ENCODE measurements at places on chromosomes 3 and 15.

DNA sequence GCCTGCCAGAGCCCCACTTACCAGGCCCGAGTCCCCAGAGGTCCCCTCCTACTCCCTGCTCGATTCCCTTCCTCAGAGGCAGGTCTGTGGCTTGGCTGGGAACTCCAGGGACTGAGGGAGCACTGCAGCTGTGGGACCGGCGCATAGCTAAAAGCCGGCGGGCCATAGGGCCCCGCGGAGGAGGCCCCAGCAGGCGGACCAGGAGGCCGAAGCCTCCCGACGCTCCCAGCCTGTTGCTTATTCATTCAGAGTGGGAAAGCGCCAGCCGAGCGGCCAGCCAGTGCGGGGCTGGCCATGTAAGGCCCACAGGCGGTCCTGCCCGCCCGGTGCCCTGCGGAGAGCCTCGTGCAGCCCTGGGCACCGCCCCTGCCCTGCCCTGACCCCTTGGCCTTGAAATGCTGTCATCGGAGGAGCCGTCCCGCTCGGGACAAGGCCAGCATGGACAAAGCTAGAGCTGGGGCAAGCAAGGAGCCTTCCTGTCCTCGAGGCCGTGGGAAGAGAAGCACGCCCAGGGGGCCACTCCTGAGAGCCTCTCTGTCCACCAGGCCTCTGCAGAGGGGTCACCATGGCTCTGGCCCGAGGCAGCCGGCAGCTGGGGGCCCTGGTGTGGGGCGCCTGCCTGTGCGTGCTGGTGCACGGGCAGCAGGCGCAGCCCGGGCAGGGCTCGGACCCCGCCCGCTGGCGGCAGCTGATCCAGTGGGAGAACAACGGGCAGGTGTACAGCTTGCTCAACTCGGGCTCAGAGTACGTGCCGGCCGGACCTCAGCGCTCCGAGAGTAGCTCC, at the start of gene LOXL1:
TSS of gene LOXL1 (plus strand) at position 244 of the 784 bp plus-strand sequence. CDS start at position 566, 322 bp downstream.
- DNase-seq = peak; percentile 83

GRCh38 chr15:68158046-68158628, 47.0 kb downstream of the CALML4 start:
- DNase-seq = no peak

GRCh38 chr3:120908030-120908794, at the start of gene STXBP5L:
TSS of gene STXBP5L (plus strand) at chr3:120908205. CDS start at chr3:120909579, 1,374 bp downstream.
- peak; percentile 81 for DNase-seq

DNA sequence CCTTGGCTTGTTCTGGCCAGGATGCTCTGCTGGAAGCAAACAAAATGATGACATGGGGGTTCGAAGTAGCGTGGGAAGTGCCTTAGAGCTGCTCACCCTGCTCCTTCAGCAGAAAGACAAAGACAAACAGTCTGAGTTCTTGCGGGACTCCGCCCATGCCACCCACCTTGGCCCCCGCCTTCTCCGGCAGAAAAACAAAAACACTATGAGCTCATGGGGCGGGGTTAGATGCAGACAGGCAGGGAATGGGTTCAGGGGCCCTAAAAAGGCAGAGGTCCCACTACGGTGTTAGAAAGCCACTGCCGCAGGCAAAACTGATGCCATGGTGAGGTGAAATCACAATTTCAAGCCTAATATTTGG, 9.7 kb upstream of the NCKIPSD start:
- peak; percentile 80 for DNase-seq

DNA sequence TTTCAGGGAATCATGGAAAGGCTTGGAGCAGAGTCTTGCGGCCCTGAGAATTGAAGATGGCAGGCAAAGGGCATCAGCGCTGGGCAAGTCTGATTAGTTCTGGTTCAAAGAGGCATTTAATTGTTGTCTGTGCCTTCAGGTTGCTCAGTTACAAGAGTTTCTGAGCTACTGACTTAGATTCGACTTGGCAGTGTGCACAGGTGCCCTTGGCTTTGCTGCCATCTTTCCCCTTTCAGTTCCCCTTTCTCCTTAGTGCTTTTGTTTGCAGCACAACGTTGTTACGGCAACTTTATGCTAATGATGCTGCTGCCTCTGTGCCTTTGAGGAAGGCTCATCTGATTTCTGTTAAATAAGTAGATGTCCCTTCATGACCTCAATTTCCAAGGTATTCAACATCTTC, 12.5 kb downstream of the P2RY14 start:
- DNase-seq = no peak

DNA sequence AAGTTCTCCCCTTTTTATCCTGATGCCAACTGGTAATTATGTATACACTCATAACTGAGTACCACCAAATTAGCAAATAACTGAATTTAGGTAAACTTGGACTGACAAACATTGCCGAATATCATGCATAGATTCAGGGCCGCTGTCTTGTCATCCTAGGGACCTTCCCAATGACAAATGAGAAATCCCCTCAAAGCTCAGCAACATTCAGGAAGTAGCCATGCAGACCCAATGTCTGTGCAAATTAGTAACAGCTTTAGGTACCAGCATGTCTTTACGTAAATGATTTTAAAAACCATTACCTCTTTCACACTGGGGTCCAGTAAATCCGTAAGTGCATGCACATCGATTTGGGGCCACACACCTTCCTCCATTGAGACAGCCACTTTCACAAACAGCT, 49.5 kb downstream of the FBN1 start:
- no peak for DNase-seq

DNA sequence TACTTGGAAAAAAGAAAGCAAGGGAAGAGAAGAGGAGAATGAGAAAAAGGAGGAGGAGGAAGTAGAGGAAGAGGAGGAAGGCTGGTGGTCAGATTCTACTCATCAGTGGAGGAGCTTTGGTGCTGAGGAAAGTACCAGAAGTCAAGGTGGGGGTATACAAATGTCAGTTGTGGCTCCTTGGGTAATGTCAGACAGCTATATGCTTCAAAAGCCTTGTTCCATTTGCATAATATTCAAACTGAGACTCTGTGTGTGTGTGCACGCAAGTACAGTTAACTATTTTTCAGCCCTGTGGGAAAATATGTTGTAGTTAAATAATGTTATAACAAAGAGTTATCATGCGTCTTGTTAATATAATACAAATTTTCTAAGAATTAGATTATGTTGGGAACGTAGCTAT, 609.7 kb downstream of the PDCD6IP start:
- DNase-seq = no peak

DNA sequence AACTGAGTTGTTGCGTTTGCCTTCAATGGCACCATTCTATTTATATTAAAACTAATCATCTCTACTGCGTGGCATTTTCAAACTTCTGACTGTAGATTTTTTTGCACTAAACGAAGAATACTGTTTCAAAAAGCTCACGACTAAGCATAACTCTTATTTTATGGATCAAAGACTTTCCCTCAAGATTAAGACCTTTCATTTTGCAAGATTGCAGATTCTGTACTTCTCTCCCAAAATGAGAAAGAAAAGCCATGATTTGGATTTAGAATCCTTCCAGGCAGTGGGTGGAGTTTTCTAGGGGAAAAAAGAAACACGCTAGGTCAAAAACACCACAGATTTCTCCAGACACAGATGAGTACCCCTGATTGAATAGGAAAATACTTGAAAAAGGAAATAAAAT, 617.2 kb upstream of the NR2F2 start:
- no peak for DNase-seq

GRCh38 chr3:174532776-174533175, 326.4 kb upstream of the NAALADL2 start:
- DNase-seq = no peak

DNA sequence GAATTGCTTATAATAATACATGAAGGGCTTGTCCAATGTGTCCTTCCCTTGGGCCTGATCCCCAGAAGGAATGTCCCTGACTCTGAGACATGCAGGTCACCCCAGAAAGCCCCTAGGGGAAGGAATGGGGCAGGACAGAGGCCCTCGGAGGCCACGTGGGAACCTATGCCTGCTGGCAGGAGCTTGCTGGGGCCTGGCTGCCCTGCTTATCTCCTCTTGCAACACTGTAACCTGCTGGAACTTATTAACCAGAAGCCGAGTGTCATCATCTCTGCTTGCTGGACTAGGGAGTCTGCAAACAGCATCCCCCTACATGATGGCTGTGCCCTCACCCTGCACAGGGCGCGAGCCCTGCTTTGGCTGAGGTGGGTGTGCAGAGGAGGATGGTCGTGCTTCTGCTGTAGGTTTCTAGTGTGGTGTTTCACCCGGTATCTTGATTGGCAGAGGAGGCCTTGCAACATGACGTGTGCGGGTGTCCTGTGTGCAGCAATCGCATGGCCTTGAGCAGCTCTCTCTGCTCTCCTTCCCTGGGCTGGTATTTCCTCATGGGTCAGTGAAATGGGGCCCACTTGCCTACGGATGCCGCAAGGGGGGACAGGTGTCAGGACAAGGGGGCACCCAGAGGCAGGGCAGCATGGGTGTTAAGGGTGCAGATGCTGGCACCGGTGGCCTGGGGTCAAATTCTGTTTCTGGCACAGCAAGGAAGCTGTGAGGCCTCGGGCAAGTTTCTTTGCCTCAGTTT, 5.0 kb downstream of the CHST13 start:
- peak; percentile 10 for DNase-seq

DNA sequence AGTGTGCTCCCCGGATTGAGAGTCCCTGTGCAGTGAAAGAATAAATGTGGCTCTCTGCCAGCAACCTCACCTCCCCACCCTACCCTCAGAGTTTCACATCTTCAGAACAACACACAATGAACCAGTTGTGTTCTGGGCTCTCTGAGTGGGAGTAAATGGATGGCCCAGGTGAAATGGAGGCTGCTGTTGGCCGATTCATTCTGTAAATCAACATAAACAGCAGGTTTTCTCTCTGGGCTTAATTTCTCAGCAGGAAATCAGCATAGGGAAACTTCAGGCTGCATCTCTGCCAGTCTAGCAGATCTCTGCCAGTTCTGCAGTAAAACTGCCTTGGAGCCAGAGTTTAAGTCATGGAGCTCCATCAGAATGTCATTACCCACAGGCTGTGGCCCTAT, 54.6 kb upstream of the FURIN start:
- DNase-seq = no peak

DNA sequence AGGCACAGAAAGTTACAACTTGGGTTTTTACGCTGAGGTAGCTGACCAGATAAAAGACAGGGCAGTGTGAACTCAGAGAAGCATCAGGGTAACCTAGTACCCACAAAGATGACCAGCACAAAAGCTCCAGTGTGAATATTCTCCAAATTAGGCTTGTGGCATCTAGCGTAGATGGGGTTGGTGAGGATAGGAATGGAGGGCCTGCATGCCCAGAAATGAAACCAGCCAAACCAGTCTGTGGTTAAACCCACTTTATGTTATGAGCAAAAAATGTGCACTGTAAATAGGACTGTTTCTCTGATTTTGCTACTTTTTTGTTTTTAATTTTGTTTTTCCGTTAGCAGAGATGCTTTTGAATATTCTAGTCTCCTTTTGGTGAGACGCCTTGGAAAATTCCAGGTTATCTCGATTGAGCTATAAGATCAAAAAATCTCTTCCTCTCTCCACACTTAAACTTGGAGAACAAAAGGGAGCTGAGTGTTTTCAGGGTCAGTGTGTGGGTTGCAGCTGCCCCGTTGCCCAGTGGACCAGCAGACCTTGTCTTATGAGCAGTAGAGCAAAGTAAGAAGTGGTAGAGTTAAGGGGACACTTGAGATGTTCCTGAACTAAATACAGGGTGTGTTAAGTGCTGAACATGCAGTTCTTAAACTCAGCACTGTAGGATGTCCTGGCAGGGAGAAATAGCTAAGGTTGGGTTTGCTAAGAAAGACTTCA, 132.9 kb downstream of the C3orf38 start:
- no peak for DNase-seq

DNA sequence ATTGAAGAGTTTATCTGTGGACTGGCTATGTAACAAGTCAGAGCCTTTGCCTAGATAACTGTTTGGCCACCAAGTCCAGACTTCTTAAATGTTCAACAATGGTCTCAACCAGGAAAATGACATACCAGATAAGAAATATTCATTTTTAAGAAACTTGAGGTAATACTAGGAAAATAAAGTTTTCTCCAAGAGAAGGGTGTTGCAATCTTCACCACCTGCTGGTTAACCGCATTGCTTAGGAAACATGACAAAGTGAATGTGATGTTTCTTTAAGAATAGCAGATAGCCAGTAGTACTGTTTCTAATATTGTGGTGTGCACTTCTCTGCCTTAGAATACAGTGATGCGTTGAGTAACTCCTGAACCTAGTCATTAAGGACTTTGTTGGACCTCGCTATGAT, 321.5 kb upstream of the CADM2 start:
- DNase-seq = no peak

GRCh38 chr3:156865732-156866131, 39.6 kb downstream of the LEKR1 start:
- DNase-seq = no peak

GRCh38 chr3:134463676-134464063, 22.1 kb downstream of the ANAPC13 start:
- DNase-seq = no peak

GRCh38 chr15:85142312-85142711, 160.7 kb downstream of the PDE8A start:
- peak; percentile 66 for DNase-seq

DNA sequence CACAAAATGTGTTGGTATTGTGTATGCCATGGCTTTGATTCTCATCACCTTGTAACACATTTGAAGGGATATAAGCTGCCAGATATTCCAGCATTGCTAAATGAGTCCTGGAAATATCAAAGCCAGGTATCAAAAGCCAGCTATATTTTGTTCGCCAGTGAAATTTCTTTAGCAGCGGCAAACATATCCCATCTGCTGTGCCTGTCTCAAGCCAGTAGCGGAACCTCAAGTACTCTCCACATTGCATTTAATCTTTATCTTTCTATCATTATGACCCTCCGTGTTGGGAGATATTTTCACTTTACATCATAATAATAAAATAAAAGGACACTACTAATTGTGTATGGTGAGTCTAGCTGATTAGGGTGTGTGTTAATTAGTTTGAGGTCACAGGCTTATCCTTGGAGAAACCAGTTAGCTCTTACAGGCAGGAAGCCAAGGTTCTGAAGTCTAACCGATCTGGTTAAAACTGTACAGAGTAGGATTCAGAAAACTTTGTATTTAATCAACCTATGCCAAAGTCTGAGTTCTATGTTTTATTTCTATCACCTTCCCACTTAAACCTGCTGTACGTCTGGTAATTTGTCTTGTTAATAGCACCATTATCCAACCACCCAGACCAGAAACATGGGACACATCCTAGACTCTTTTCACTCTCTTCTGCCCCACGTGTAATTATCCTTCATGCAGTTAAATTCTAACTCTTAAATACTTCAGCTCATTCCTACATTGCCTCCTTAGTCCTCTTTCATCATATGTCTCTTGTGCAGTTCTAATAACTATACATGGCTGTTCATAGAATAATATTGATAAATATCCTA, 14.5 kb downstream of the TIPARP start:
- no peak for DNase-seq

- DNase-seq = no peak
Measured at GRCh38 chr3:72396899-72397298, 451.3 kb downstream of the SHQ1 start.

DNA sequence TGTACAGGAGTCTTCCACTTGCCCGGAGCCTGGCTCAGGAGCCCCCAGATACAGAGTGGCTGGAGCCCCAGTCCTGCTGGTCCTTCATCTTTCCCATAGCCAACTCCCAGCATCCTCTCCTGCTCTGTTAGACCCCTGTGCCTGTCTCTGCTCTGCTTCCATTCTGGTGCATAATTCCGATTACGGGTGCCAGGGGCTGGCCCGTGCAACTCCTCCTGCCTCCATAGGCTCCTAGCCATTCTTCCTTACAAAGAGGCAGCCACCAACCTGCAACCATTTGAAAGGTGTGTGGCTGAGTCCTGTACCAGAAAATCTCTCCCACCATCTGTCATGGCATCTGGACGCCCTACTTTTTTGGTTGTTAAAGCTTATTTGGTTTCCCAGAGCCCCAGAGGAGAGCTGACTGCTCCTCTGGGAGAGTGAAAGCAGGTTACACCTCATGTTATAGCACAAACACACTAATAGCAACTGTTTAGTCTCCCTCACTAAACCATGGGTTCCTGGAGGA, 5.2 kb upstream of the RAD18 start:
- DNase-seq = no peak

- peak; percentile 58 for DNase-seq
Measured at GRCh38 chr3:99562138-99562537, 76.3 kb upstream of the COL8A1 start.
